Brain pericyte (primary cell): ENCODE measurements at places on chromosomes 12 and 14.
A peak's percentile ranks its signal among the peaks of the same experiment; 100 is the strongest.

DNA sequence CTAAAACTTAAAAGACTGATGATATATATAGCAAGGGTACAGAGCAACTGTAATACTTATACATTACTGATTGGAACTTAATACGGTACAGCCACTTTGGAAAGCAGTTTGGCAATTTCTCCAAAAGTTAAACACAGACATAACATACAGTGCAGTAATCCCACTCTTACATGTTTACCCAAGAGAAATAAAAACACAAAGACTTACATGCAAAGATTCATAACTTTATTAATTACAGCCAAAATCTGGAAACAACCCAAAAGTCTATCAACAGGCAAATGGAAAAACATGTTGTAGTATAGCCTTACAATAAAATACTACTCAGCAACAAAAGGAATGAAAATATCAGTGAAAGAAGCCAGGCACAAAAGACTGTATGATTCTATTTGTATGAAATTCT, 84.6 kb downstream of the GARIN6 start:
- DNase-seq, result no peak

GRCh38 chr12:47577206-47577989, 128.4 kb downstream of the RPAP3 start:
- DNase-seq, result no peak

GRCh38 chr12:19451196-19451595, 11.9 kb downstream of the AEBP2 start:
- DNase-seq, result no peak

- DNase-seq, result no peak
These were observed 155.0 kb upstream of the C14orf180 start for GRCh38 chr14:104424406-104425072.

DNA sequence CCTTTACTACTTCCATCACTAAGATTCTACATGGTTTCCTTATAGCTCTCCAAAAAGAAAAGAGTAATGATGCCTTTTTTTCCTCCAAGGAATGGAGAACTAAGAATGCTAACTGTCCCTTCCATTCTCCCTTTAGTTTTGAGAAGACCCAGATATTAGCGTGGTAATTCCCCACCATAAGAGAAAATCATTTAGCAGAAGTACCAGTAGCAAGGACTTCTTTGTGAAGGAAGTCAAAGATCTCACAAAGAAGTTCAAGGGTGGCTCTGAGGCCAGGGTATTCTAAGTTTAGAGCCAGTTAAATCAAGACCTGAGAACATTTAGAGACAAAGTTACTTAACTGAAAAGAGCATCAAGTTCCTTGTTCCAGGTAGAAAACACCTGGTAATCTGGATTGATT, 7.3 kb downstream of the USP15 start:
- DNase-seq, result no peak

- no peak for DNase-seq
These were observed 2.5 kb downstream of the MYH7 start for GRCh38 chr14:23432946-23433345.

GRCh38 chr14:35339761-35340406, 47.7 kb downstream of the PSMA6 start:
- no peak for DNase-seq

GRCh38 chr12:46490635-46491034, 118.1 kb upstream of the SLC38A2 start:
- no peak for DNase-seq

GRCh38 chr12:56979628-56980027, 22.2 kb upstream of the RDH16 start:
- no peak for DNase-seq

- no peak for DNase-seq
These were observed 8.9 kb downstream of the GPR132 start for GRCh38 chr14:105056303-105056831.

DNA sequence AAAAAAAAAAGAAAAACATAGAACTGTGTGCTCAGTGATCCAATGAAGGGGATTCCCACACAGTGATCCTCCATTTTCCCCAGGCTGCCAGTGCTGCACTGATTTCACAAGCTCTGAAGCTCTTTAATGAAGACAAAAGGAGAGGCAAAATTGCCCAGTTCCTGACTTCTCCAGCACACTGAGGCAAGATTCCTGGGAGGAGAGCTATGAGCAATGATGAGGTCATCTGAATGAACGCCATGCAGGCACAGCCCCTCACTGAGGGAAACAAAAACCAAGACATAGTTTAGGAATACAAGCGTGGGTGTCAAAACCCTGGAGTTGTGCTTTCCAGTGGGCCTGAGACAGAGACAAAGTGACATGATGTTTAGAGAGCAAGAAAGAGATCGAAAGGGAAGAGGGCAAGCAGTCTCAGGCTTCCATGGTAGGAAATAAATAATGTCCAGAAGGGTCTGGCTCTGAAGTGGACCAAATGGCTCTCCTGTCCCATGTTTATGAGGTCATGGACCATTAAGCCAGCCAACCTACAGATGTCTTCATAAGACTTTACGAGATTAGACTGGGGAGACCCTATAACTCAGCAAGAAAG, 40.9 kb upstream of the SMUG1 start:
- peak; percentile 59 for DNase-seq

DNA sequence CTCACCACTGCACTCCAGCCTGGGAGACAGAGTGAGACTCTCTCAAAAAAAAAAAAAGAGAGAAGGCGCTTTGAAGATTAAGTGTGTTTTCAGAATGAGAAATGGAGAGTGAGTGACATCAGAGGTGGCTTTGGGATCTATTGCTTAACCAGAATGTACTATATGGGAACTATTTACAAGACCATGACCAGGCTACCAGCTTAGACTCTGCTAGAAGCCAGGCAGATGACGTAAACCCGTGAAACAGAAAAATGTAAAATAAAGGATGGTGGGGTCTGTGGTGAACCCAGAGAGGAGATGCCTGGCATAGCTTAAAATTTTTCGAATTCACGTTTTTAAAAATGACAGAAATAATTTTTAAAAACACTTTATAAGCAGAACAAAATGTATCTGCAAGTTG, 82.0 kb downstream of the IFT43 start:
- DNase-seq, result no peak

DNA sequence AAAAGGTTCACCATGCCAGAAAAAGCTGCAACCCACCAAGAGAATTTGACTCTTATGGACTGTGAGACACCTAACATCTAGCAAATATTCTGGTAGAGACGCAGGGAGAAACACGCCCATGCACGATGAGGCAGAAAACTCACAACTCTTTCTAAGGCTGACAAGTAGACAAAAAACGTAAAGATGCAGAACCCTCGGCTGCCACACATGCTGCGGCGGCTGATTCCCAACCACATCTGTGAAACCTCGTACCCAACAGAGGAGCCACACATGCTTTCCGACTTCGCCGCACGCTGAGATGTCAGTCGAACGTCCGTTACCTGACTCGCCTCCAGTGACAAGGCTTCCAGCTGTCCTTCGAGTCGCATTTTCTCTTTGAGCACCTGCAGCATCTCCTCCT, 21.8 kb downstream of the GOLGA3 start:
- no peak for DNase-seq

DNA sequence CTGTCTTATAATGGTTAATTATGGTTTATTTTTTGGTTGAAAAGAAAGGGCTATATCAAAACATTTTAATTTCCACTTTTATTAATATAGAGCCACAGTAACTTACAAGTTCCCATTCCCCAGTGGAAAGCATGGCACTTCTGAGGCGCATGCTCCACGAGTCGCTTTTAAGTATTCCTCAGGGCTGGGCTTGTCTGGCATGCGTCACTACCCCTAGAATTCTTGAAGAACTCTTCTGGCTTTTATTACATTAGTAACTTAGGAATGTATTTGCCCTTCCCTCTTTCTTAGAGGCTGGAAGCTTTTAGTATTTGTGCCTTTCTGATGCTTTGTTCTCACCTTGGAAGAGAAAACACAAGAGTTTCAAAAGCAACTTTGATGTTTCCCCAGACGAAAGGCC, 81.1 kb downstream of the ESR2 start:
- DNase-seq, result no peak

- DNase-seq, result peak; percentile 42
These were observed 5.7 kb upstream of the NEK9 start for GRCh38 chr14:75132382-75133086.

GRCh38 chr12:113155646-113156045, 6.1 kb downstream of the CFAP73 start:
- DNase-seq, result no peak

- DNase-seq, result no peak
These were observed 5.8 kb upstream of the FRS2 start for GRCh38 chr12:69464428-69464827.

DNA sequence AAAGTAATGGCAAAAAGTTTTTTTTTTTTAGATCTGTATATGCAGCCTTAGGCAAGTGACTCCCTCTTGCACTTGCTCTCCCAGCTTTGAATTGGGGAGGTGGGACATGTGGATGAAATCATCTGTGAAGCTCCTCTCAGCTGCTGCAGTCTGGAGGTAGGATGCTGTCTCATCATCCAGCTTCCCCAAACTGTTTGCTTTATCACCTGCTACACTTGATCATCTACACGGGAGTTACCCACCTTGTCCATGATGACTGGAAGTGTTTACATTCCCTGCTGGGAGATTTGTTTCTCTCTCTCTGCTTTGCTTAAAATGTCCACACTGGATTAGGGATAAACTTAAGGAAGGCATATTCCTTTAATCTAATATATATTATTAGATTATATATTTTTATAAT, 8.5 kb upstream of the FGF23 start:
- no peak for DNase-seq

GRCh38 chr14:31207287-31207754, 272 bp downstream of the HECTD1 start:
- peak; percentile 33 for DNase-seq

DNA sequence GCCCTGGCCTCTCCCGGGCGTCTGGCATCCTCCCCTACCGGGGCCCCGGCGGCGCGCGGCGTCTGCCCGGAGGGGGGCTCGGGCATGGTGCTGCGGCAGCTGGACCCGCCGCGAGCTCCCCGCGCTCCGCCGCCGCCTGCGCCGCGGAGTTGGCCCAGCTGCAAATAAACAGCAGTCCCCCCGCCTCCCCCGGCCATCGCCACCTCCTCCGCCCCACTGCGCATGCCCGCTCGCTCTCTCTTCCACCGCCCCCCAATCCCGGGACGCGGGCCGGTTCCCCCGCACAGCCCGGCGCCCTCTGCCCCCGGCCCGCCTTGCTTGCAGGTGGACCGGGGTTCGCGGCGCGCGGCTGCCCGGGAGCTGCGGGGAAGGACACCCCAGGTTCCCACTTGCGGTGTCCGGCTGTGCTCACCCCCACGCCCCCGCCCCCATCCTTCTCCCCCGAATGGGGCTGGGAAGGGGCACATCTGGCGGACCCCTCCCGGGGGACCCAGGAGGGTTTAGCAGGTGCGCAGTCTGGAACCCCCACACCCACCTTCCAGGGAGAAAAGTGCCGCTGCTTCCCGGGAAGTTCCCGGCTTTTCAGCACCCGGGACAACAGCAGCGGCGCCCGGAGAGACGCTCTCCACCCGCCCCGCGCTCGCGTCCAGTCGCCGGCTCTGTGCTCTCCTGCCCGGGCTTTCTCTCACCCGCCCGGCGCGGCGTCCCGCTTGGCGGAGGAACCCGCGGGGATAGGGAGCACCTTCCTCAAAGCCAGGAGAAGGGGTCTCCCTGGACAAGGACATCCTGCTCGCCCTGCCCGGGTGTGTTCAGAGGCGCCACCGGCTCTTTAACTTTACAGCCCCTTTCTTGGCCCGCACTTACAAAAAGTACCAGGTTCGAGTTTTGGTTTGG, at the start of gene TMTC1:
Gene TMTC1 (minus strand): TSS at position 170 of the 894 bp plus-strand sequence. CDS start 191 bp downstream, outside the sequence.
- DNase-seq, result no peak

DNA sequence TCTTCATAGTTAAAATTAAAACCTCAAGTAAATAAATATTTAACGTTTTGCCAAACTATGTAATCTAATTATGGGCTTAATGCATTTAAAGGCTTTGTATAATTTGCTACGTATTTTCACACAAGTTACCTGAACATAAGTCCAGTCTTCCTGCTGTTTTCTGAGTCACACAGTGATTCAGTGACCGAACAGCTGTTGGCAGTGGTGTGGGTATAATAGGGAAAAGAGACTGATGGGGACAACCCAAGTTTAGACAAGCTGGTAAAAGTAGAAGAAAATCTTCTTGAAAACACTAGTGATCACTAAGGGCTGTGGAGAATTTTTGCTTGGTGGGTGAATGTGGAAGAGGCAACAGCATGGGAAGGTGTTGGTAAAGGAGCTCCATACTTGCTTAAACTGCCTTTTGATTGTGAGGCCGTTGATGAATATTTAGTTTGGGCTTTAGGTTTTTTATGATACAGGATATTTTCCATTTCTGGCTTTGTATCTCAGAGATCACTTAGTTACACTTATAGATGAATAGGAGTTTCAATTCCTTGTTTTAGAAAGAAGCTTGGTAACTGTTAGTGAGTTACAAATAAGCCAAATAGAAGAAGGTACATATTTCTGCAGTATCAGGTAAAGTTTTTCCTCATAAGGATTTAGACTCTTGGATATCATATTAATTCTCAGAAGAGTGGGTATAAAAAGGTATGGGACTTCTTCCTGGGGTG, 23.9 kb downstream of the LRRK2 start:
- no peak for DNase-seq

- no peak for DNase-seq
These were observed 44.7 kb downstream of the ZFYVE1 start for GRCh38 chr14:72982146-72982708.
